ENCODE measurements at places on chromosomes 3 and 15.

DNA sequence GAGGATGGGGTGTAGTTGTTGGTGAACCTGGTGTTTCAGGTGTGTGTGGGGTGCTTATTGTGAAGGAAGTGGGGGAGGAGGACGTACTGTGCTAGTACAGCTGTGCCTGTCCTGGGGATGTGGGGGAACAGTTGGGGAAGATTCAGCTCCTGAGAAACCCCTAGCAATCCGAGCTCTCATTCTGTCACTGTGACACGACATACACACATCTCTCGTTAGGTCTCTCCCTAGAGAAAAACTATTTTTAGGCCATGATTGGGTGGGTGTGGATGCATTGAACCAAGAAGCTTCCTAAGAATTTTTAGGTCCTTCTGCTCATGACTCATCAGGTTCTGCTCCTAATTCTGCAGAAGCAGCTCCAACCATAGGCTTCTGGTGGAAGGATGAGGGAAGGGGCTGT, 54.3 kb downstream of the SLC30A4 start:
- DNase-seq: no peak

DNA sequence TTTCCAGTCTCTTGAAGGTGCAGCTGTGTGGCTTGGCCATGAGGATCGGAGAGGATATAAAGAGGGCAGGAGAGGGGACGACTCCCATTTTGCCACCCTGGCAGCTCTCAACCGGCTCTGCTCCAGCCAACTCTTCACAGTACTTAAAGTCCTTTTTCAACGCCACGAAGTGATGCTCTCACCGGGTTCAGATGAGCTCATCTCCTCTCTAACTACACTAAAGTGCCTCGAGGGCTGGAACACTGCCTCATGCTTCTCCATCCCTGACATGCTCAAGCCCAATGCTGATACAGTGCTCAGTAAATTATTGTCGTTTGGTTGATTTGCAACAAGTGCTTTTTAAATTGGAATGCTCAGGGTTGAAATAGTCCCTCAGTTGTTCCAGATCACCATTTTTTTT, 97.8 kb downstream of the GTPBP8 start:
- DNase-seq: no peak

- no peak for DNase-seq
These were observed 5.7 kb downstream of the PLEKHO2 start for GRCh38 chr15:64847448-64847847.

DNA sequence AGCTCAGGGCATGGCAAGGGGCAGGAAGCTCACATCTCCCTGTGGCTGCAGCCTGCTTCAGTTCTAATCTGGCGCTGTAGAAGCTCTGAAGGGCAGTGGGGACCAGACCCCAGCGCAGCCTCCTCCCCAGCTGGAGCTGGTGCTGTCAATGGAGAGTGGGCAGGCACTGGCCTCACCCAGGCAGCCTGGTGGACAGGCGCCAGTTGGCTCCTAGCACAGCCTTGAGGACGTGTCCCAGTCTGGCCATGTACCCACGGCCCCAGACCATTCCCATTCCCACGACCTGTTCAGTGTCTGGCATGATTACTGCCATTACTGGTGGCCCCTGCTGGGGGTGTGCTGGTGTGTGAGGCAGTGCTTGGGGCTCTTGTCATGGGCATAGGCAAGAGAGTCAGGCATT, 16.3 kb downstream of the TYRO3 start:
- no peak for DNase-seq

- no peak for DNase-seq
These were observed 141.5 kb downstream of the PLOD2 start for GRCh38 chr3:146019508-146019907.

DNA sequence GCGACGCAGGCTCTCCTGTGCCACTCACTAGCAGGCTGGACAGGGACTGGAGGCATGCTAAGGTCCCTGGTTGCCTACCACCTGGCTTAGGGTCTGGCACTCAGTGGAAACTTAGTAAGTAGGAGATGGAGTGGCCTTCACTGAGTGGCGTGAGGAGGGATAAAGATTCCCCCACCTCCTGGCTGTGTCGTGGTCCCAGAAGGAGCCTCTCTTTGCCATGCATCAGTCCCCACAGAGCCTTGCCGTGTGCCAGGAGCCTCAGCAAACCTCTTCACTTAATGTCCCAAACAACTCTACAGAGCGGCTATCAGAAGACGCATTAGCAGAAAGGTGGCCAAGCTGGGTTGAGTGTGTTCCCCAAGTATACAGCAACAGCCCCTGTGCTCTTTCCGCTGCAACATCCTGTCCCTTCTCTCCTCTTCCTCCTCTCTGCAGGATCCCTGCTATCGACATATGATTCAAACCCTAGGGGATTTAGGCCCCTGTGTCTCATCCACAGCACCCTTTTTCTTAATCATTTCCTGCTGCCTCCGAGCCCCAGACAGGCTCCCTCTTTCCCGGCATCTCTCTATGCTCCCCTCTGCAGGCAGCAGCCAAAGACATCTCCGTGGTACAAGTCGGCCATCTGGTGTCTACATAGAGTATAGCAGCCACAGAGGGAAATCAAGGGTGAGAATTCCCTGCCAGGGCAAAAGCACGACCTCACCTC, 66.7 kb downstream of the SLC6A1 start:
- DNase-seq: peak; percentile 39

DNA sequence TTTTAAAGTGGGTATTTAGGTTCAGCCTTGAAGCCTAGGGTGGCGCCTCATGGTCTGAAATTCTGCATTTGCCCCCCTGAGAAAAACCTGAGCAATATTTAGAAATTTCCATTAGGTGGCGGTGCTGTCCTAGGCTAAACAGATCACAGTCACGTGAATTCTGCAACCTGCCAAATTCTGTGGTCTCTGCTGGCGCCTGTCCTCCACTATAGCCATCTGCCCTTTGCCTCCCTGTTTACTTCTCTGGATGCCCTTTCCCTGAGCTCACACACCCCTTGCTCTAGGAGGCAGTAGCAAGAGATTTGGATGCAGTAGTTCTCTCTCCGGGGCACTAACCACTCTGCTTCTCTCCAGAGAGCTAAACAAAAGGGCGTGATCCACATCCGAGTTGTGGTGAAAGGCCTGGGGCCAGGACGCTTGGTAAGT, 9.1 kb downstream of the MRPS11 start:
- DNase-seq: no peak

DNA sequence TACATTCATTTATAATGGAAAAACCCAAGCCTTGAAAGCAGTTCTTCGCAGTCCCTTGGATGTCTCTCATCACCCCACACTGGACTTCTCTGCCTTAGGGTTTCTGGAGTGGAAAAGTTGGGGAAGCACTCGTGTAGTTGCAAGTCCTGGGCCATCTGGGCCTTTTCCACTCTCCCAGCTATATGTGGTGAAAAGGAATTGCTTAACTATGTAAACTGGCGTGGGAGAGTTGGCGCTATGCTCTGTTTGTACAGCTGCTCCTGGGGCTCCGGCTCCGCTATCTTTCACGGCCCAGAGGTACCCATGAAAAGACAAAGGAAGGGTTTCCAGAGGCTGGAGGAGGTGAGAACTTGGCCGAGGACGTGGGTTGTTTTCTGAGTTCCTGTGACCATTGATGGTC, 81.1 kb upstream of the MYZAP start:
- no peak for DNase-seq

DNA sequence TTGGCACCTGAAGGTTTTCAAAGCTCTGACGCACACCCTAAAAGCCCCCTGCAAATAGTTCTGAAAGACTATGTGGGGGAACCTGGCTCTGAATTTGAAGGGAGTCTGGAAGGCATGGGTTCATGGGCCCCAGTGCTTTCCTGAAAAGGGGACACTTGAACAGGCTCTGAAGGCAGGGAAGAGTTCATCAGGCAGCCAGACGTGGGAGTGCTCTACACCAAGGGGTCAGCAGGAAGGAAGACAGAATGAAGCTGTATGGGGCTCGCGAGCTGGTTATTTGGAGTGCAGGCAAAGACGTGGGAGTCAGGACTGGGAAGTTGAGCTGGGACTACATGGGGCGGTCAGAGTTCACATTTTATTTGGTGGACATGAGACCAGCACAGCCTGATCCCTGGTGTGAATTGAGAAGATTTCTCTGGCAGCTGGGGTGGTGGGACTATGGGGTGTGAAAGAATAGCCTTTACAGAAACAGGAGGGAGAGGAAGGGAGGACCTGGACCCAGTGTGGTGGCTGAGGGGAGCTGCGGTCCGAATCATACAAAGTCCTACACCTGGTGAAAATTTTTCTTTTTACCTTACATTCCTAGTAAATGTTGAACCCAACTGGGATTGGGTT, 12.6 kb downstream of the ABHD6 start:
- no peak for DNase-seq

- peak; percentile 64 for DNase-seq
These were observed 92.4 kb downstream of the GHSR start for GRCh38 chr3:172355836-172356235.

GRCh38 chr3:99789011-99789721, 28.5 kb upstream of the CMSS1 start:
- no peak for DNase-seq

DNA sequence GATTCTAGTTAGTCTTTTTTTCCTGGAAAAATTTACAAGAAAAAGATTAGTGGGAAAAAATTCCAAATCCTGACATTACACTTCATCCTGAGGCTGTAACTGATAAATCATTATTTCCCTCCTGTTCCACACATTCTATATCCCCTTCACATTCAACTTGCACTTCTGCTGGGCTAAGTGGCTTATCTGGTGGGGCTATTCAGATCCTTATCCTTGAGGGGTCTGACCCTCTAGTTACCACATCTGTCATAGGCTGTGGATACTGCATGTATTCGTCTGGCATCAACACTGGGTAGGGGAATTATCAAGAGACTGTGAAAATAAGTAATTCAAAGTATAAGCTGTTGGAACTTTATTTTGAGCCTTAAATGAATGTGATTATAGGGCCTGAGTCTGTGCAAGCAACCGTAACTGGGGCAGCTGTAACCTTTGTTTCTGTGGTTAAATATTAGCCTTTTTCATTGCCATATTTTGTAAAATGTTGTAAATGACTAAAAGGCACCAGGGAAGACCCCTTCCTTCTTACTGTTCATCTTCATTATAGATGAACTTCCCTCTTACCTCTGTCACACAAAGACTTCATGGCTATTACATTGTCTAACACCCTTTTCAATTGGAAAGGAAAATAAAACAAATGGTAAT, 28.0 kb upstream of the TEX9 start:
- no peak for DNase-seq

- DNase-seq: peak; percentile 71
These were observed 1239.2 kb downstream of the NSUN3 start for GRCh38 chr3:95302044-95302443.

- no peak for DNase-seq
These were observed 55.3 kb upstream of the VILL start for GRCh38 chr3:37935290-37935668.

DNA sequence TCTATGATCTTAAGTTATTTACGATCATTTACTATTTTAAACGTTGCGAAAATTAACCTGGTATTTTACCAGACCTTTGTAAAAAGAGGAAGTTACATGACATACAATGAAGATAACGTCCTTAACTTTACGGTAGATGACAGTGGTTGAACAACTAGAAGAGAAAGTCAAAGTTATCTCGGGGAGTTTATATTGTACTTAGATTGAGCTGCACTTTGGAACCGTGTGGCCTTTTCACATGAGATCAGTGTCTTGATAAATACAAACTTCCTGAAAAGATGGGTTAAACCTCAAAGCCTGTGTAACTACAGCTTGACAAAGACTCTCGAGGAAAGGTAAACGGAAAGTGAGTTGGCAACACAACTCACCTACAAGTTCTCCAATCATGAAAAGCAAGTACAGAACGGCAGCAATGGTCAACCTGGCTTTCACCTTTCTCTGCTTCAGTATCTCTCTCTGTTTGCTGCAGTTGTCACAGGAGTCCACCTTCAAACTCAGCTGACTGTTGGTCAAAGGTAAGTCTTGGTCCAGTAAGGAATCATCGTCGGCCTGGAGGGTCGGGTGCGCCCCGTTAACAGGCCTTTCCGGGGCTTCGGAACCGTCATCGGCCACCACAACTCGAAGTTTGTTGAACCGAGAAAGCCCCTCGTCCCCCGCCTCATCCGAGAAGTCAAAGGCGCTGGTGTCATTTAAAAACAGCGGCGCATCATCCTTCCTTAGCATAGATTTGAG, 793 bp downstream of the SLC30A4 start:
- no peak for DNase-seq

DNA sequence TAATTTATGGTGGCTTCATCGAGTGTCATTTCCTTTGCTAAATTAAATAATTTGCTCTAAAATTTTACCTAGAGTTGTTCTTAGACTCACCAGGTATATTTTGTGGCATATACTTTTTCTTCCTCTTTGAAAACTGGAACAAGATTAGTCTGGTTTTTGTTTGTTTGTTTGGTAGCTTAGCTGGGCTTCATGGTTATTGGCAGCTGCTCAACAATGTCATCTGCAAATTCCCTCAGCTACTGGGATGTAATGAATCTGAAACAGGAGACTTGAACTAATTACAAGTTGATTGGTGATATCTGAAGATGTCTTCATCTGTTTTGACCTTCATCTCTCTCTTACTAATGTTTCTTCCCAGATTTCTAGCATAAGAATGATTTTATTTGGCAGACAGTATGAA, 270.5 kb upstream of the P2RY1 start:
- no peak for DNase-seq

- no peak for DNase-seq
These were observed 1445.1 kb upstream of the CADM2 start for GRCh38 chr3:83513677-83514076.

DNA sequence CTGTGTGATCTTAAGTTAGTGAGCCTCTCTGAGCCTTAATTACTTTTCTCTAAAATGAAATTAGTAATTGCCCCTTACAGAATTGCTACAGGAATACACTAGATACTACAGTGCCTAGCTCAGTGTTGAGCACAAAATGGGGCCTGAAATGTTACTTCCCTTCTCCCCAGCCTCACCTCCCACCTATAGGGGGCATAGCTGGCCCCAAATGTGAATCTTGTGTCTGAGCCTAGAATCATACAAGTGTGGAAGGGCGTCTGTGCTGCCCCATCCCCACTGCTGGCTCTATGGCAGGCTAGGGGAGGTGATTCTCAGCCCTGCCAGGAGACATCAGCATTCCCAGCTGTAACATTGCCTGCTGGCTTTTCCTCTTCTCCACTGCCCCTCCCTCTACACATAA, 42.7 kb downstream of the IFT122 start:
- DNase-seq: no peak

- no peak for DNase-seq
These were observed 112.6 kb upstream of the RNF7 start for GRCh38 chr3:141625506-141625905.

DNA sequence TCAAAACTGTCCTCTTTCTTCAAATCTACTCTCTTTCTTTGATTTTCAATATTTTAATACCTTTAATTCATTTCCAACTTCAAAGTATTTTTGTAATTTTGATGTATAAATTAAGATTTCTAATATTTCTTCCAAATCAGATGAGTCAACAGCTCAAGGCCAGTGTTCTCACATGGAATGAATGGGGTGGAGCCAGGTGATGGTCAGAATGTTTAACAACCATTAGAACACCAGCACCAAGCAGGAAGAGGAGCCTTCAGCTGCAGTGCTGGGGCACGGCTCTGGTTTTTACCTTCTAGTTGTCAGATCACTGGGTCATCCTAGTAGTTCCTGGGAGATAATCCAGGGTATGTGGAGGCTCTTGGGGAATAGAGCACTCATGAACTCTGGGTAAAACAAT, 494.5 kb upstream of the PDZRN3 start:
- no peak for DNase-seq

GRCh38 chr3:25257026-25257425, 171.0 kb upstream of the RARB start:
- DNase-seq: peak; percentile 3

Data from HS-5 (cell line).